ENCODE measurements at places on chromosomes 6 and 20. TPM values are rescaled to one million over a fixed set of nuclear protein-coding genes. Genes with fewer than 3 reads are reported as not detected.

Gene FERMT1
- total RNA-seq: not detected

Gene SCUBE3
- not detected for total RNA-seq

Gene TAGAP
- 137 TPM for total RNA-seq

Gene PPP1R14C
- total RNA-seq: not detected

Gene NKAIN4
- total RNA-seq: not detected

Gene GMEB2
- 33.8 TPM for total RNA-seq

Gene VNN1
- total RNA-seq: not detected

Gene ASIP
- total RNA-seq: not detected

Gene TFAP2D
- not detected for total RNA-seq

Gene TRIM15
- total RNA-seq: not detected

Gene RAET1E
- total RNA-seq: not detected

Gene BTBD9
- 54.5 TPM for total RNA-seq

Gene FRK
- total RNA-seq: 0.03 TPM

Gene ME1
- total RNA-seq: 0.73 TPM

Gene RNF144B
- 2.0 TPM for total RNA-seq

Gene PTPRT
- not detected for total RNA-seq

Gene PRDM13
- total RNA-seq: not detected

Gene PRKN
- total RNA-seq: 3.6 TPM

Gene HCRTR2
- not detected for total RNA-seq

Gene ZNF133
- 2.7 TPM for total RNA-seq

Gene TASP1
- 10.7 TPM for total RNA-seq

Gene SLC13A3
- total RNA-seq: 0.14 TPM

Gene FHL5
- total RNA-seq: not detected

Gene NMBR
- total RNA-seq: not detected

Gene STXBP5
- 18.6 TPM for total RNA-seq

Gene HUS1B
- 2.8 TPM for total RNA-seq

Gene IRF4
- total RNA-seq: 25.6 TPM

Gene C6orf132
- 0.06 TPM for total RNA-seq

Gene TTBK1
- 0.08 TPM for total RNA-seq

All from CD8-positive, alpha-beta T cell (primary cell).